Spinal cord (tissue), 10 donors: ENCODE measurements at places on chromosomes 3 and 15. TPM values are rescaled to one million over a fixed set of nuclear protein-coding genes. Genes with fewer than 3 reads are reported as not detected.

PPP1R14D gene
- polyA plus RNA-seq = 0.36 TPM

SMAD3 gene
- polyA plus RNA-seq = 24.7 TPM

GOLGA6A gene
- polyA plus RNA-seq = not detected

PROK2 gene
- polyA plus RNA-seq = 0.33 TPM

CDAN1 gene
- 23.1 TPM for polyA plus RNA-seq

CLDN16 gene
- 0.41 TPM for polyA plus RNA-seq

IL17RE gene
- polyA plus RNA-seq = 1.7 TPM
